Cortex of kidney (tissue), 1 donor: ENCODE measurements at places on chromosomes 16 and 17.

DNA sequence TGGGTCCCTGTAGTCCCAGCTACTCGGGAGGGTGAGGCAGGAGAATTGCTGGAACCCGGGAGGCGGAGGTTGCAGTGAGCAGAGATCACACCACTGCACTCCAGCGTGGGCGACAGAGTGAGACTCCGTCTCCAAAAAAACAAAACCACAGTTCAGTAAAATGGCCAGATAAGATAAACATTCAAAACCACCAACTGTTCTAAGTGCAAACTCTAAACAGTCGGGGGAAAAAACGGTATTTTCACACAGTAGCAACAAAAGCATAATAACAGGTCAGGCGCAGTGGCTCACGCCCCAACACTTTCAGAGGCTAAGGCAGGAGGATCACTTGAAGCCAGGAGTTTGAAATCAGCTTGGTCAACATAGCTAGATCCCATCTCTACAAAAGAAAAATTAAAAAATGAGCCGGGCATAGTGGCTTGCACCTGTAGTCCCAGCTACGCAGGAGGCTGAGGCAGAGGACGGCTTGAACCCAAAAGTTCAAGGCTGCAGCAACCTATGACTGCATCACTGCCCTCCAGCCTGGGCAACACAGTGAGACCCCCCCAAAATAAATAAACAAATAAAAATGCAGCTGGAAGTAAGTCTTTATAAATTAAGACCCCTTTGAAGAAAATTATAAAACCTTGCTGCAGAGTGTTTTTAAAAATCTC lies 10.8 kb upstream of the HASPIN start:
- no peak for DNase-seq

- no peak for DNase-seq
Observed at GRCh38 chr17:7295230-7296180, 1.1 kb upstream of the YBX2 start.

DNA sequence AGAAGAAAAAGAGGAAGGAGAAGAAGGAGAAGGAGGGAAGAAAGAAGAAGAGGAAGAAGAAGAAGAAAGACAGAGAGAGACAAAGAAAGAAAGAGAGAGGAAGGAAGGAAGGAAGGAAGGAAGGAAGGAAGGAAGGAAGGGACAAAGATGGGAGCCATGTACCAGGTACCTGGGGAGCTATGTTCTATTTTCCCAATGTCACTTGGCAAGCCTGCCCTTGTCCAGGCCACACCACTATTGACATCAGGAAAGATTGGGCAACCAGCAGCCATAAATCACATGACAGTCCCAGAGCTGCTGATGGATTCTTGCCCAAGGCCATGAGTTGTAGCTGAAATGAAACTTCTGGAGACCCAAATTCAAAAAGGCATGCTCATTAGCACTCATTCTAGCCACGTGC lies 2.7 kb upstream of the CES1 start:
- no peak for DNase-seq

DNA sequence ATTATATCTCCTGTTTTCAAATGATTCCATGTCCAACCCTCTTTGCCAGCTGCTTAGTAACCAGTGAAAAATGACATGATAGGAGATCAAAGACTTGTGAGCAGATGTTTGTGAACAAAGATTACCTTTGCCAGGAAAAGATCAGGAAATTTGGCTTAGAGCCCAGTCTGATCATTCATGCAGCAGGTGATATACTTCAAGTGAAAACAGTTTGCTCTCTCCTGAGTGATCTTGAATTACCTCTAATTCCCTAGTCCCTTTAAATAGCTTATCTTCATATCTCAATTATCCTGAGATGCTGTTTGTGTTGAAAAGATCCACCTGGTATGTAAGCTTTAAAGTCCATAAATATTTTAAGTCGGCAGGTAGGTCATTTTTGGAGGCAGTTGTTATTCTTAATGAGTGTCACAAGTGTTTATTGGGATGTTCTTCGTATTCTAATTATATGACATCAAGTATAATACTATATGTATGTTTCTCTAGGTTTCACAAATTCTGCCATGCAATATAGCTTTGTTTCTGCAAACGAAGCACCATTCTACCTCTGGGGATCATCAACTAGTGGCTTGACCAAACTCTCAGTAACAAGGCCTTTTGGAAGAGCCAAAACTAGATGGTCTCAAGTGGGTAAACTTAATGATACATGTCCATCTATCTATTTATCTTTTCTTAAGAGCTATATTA lies 13.2 kb upstream of the VPS35L start:
- DNase-seq, result no peak

DNA sequence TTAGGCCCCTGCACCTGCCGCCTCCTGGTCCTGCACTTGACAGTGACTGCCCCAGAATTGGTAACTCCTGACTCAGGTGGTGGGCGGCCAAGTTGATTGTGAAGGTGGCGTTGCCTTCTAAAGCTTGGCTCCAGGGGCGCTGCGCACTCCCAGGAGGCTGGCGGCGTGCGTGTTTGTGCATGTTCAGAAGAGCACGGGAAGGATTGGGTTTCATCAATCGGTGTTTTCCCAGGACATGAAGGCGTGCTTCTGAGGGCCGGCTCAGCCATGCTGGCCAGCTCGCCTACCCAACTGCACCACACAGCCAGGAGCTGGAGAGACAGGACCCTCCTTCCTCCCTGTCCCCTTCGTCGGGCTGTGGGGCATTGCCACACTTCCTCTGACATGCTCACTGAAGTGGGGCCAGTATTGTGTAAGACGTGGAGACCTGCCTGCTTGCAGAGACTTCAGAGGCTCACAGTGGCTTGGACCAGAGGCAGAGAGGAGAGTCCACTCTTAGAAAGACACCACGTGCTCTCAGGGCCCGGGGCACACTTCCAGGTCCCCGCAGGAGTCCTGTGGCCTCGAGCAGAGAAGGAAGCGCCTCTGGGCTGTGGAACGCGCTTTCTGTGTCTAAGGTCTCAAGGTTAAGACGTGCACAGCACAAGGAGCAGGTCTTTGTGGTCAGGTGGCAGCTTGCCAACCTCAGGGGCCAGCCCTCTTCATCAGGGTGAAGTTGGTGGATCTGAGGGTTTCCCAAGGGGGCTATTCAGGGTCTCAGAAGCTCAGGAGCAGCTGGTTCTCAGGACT lies 2.8 kb downstream of the RAB40C start:
- no peak for DNase-seq

DNA sequence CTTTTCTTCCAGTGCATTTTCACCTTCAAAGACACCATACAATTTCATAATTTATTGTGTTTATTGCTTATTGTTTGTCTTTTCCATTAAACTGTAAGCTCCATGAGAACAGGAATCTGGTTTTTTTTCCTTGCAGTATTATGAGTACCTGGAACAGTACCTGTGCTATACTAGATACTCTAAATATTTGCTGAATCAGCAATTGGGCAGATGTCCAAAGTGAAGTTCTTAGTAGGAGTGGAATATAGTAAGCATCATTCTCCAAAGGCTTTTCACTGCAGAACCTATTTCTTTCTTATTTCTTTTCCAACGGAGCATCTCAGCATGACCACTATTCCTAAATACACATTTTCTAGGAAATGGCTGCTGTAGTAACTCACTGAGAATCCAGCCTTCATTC lies 269.0 kb upstream of the CCL2 start:
- no peak for DNase-seq

DNA sequence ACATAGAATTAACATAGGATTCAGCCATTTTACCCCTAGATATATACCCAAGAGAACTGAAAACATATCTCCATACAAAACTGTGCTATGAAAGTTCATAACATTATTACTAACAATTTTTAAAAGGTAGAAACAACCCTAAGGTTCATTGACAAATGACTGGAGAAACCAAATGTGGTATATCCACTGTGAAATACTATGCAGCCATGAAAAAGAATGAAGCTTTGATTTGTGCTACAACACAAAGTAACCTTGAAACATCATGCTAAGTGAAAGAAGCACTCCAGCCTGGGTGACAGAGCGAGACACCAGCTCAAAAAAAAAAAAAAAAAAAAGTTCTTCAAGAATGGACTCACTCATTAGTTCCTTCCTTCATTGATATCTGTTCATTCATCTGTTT lies 580 bp downstream of the CD300LD start:
- DNase-seq, result no peak

DNA sequence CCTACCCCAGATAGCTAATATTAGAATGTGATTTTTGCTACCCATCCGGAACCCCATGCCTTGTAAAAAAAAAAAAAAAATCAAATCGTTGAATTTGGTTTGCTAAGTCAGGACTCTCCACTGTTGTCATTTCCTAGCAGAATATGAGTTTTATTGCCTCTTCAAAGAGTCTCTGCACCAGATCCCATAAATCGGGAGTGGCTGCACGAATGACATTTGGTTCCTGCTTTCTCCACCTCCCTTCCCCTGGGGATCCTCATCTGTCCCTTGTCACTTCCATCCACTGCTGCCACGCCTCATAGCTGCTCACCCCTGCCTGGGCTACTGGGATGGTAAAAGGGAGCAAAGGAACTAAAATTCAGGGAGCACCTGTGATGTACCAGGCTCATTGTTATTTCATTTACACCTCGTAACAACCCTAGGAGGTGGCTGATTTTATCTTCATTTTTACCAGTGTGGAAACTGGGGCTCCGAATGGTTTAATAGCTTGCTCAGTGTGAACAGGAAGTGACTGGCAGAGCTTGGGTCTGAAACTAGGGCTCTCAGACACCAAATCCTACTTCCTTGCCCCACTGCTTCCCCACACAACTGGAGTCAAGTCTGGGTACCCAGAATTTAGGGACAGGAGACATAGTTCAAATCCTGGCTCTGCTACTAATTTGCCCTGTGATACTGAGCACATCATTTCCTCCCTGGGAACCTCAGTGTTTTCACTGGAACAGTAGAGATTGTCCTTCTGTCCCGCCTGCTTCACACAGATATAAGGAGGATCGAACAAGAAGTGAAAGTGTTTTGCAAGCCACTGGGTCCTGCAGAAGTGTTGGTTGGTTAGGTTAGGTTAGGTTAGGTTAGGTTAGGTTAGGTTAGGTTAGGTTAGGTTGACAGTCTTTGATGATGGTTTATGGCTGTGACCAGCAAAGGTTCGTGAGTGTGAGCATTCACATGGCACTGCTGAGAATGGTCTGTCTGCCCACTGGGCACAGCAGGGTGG lies 585 bp upstream of the KRT36 start:
- DNase-seq, result no peak

DNA sequence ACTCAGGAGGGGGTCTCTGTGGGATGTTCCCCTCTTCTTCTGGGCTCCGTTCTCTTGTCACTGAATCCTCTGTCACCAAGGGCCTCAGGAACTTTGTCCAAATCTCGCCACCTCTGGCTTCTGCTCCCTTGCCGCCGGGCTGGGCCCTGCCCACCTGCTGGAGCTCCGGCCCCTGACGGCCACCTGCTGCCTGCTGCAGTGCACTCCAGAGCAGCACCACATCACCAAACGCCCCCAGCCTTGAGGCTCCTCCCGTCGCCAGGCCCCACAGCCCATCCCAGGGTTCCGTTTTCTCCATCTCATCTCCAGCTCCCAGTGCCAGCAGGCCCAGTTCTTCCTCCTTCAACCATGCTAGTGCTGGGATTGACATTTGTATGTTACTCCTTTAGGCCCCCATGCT lies 43.6 kb downstream of the FOXL1 start:
- DNase-seq, result no peak

GRCh38 chr17:67256075-67256732 lies 11.2 kb upstream of the HELZ start:
- DNase-seq, result no peak

- DNase-seq, result no peak
Observed at GRCh38 chr17:55527540-55528118, 16.4 kb upstream of the SMIM36 start.

- DNase-seq, result no peak
Observed at GRCh38 chr16:24721830-24722238, 7.6 kb upstream of the TNRC6A start.

DNA sequence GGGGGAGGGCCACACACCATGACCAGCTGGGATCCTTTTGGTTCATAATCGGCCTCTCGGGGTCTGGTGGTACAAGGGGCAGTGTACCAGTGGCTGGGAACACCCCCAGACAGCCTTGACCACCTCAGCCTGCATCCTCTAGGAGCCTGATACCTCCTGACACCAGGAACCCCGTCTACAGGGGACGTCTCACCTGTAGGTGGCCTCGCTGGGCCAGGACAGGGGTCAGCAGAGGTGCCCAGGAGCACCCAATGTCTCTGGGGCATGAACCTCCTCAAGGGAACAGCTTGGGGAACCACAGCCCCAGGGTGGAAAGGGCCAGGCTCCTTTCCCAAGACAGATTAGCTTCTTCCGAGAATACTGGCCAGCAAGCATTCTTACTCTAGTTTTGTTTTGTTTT lies 2.5 kb upstream of the METRNL start:
- DNase-seq, result no peak

- no peak for DNase-seq
Observed at GRCh38 chr16:15778999-15779614, 77.7 kb downstream of the MYH11 start.

DNA sequence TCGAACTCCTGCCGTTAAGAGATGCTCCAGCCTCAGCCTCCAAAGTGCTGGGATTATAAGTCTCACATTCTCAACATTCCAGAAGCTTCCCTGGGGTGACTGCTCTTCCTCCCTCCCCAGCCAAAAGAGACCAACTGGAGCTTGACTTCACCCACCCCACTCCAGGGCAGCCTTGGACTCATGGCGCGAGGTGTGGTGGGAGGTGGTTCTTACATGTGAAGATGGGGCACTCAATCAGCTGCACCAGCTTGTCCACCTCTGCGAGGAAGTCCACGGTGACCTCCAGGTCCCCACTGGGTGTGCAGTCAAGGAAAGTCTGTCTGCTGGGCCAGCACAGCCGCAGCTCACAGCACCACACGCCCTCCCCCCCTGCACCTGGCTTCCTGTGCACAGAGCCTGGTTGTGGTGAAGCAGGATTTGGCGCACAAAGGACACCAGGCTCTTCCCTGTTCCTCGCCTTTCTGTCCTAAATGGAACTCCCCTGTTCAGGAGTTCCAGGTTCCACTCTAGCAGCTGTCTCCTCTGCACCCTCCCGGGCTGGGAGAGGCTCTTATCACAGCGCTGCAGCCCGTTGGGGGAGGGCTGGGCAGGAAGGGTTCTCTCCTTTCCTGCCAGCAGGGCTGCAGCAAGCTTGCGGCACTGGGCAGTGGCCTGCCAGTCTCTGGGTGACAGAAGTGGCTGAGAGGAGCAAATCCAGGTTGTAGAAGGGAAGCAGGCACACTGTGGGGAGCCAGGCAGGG lies 9.6 kb upstream of the MTSS2 start:
- DNase-seq, result no peak

DNA sequence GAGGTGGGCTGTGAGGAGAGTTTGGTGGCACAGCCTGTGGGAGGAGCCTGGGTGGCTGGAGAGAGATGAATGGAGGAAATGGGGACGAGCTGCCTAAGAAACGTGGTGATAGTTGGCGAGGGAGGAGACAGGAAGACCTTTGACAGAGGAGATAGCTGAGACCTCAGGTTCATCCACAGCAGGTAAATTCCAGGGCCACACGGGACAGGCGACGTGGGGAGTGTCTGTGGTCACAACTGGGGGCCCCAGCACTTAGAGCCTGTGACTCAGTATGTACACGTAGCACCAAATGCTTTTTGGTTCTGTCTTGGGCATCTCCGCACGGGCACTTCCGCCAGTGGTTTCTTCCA lies 7.7 kb downstream of the MINK1 start:
- no peak for DNase-seq

DNA sequence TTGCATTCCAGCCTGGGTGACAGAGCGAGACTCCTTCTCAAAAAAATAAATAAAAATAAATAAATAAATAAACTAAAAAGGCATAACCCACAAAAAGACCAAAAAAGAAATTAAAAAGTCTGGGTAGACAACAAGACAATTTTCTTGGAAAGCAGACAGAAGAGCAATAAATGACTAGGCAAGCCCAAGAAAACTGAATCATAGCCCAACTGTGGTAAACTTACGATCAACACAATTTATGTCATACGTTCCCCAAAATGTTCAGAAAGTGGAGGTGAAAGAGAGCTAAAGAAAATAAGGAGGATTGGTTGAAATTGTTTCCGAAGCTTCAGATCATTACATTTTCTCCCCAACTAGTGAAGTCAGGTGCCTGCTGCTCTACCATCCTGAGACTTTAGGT lies 31.3 kb upstream of the C17orf78 start:
- no peak for DNase-seq
